ENCODE measurements at places on chromosomes 7 and 10.

- DNase-seq: no peak
These were observed 29.0 kb downstream of the VPS41 start for GRCh38 chr7:38880035-38880434.

- peak; percentile 86 for DNase-seq
These were observed 110.9 kb downstream of the SGMS1 start for GRCh38 chr10:50512743-50513416.

DNA sequence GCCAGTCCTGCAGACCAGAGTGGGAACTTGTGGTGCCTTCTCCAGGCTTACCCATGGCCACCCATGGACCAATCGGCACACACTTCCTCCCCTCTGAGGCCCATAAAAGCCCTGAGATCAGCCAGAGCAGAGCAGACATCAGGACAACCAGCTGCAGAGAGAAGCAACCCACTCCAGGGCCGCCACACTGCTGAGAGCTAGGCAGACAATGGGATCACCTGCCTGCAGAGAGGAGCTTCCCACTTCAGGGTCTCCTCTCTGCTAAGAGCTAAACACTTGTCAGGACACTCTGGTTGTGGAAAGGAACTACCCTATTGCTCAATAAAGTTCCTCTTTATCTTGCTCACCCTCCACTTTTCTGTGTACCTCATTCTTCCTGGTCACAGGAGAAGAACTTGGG lies 34.0 kb downstream of the C7orf25 start:
- no peak for DNase-seq

DNA sequence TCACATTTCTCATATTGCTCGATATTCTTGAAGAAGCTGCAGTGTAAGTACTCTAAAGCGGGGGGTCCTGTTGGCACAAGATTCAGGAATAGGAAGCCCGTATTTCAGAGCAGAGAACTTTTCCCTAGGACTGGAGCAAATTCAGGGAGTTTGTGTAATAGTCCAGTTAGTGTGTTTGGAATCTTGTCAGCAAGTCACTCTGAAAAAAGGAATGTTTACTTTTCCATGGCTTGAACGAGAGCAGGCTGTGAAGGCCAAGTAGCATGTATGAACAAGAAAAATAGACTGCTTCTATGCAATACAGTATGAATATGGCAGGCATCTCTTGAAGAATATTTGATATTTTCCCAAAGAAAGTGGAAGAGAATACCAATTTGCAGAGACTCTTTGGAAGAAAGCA lies 39.8 kb downstream of the CDC123 start:
- DNase-seq: no peak

DNA sequence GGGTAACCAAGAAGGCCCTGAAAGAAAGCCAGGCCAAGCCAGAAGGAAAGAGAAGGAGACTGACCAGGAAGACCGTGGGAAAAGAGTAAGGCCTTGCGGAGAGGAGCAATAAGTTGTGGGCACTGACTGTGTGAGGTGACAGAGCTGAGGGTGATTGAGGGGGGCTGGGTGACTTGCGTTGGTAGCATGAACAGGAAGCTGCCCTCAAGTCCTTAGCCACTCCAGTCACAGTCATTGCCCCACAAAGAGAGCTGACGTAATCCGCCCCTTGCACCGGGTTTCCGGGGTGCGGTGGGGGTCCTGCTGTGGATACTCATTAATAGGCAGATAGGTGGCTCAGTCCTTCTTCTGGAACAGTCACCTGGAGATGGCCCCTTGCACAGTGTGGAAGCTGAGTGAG lies 16.1 kb upstream of the DMBT1 start:
- DNase-seq: no peak

- DNase-seq: no peak
These were observed 162.1 kb downstream of the CHCHD3 start for GRCh38 chr7:132919771-132920170.

- no peak for DNase-seq
These were observed 48.6 kb upstream of the NANOS1 start for GRCh38 chr10:118980870-118981269.

DNA sequence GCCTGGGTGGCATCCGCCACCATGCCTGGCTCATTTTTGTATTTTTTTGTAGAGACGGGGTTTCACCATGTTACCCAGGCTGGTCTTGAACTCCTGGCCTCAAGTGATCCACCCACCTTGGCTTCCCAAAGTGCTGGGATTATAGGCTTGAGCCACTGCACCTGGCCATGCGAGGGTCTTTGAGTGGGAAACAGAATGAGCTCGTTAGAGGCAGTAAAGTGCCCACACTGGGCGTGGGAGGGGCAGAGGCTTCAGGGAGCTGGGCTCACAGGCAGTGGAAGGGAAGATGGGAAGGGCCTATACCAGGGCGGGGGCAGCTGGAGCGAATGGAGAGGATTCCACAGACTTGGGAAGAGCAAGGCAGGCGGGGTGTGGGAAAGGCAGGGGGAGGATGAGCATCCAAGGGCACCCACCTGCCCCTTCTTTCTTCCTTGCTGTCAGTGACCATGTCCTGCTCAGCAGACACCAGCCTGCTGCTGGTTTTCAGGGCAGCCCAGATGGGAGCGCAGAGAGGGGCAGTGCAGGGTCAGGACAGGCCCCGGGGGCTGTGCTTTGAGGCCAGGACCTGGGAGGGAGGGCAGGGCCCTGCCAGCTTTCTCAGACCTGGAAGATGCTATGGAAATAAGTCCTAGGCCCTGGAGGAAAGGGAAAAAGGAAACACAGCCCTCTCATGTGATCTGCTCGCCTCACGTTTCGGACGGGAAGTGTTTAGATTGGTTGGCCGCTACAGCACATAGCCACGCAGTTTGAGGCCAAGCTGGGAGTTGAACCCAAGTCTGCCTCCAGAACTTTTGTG lies 4.2 kb downstream of the FZD9 start:
- DNase-seq: no peak

GRCh38 chr7:105808703-105809590 lies 67.5 kb downstream of the ATXN7L1 start:
- peak; percentile 96 for DNase-seq

- DNase-seq: no peak
These were observed 26.2 kb downstream of the PWWP2B start for GRCh38 chr10:132422903-132423825.

GRCh38 chr10:99233000-99233688 lies 2.5 kb downstream of the HPSE2 start:
- no peak for DNase-seq

GRCh38 chr7:24214670-24215069 lies 69.3 kb upstream of the NPY start:
- no peak for DNase-seq

GRCh38 chr7:69896121-69896520 lies 297.8 kb downstream of the AUTS2 start:
- no peak for DNase-seq

DNA sequence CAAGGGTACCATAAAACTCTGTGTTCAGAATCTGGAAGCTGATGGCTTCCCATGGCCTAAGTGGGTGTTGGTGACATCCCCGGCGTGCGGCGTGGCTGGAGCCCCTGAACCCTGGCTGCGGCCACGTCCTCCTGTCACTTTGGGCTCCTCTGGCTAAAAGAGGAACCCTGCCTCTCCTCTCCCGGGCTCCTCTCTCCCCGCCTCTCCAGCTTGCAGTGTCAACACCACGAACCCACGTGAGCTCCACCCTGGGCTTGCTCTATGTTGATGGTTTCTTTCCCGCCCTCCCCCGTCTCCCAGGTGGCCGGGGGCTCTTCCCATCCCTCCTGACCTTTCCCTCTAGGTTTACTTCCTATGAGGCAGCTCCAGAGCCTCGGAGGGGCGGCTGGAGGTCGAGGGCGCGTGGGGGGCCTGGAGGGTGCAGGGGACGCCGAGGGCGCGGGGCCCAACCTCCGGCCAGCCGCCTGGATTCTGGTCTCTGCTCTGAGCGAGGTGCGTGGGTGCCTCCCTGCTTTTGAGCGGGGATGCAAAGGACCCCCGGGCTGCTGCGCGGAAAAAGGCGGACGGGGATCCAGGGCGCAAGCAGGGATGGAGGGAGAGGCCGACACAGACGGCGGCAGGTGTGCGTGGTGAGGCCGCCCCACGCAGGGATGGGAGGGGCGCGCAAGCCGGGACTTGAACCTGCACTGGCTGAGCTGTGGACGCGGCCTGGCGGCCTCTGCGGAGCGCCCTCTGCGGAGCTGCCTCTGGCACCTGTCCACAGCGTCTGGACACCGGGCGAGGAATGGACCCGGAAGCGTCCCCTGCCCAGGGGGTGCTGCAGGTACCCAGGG lies 115.5 kb upstream of the DIP2C start:
- no peak for DNase-seq

- DNase-seq: no peak
These were observed 92.9 kb downstream of the SMURF1 start for GRCh38 chr7:99050971-99051370.

- DNase-seq: no peak
These were observed 782.1 kb upstream of the LRRN3 start for GRCh38 chr7:110308791-110309190.

GRCh38 chr7:80619741-80620140 lies 18.7 kb upstream of the CD36 start:
- DNase-seq: no peak

GRCh38 chr10:48940958-48941357 lies 1.3 kb upstream of the LRRC18 start:
- DNase-seq: no peak

DNA sequence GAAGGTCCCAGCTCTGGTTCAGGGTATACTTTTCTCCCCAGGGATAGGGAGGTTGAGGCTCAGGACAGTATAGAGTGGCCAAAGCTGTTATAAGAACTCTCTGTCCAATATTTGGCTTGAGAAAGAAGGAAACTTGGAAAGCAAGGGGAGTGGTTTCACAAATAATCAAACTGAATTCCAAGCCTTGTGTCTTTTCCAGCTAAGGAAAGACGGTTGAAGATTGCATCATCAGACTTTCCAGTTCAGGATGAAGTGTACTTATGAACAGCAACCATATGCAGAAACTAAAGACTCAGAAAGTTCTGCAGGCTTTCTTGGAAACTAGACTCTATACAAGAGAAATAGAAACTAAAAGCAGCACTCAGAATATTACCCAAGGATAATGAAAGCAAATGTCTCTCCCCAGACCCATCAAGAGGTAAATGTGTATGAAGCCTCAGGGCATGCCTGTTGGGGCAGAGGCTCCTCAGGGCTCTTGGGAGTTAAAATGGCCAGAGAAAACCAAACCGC lies 46.4 kb downstream of the RAMP3 start:
- peak; percentile 48 for DNase-seq

DNA sequence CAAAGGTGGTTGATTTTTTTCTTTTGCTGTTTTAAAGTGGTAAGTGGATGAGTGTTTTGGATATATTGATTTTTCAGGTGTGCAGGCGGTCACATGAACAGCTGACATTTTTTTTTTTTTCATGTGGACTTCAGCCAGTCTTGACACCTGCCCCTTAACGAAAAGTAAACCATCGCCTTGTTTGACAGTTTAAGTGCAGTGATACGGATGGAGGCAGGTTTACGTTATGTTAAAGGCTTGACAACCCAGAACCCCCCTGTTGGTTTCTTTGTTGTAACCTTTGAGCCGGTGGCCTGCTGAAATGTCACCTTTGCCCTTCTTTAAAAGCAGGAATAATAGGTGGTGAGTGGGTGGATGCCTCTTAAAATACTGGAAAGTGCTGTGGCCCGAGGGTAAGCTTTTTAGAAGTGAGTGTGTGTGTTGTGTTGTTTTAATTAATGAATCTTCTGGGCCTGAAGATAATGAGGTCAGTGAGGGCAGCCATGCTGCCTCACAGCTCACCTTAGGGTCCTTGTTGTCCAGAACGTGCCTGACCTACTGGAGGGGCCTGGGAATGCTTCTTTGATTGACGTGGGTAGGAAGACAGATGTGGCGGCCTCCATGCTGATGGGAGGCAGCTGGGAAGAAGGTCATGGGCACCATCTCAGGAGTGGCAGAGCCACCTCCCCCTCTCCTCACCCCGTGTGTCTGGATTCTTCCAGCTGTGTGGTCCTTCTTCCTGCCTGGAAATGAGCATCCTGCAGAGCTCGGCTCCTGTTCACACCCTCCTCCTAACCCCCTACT lies 69.8 kb downstream of the TCF7L2 start:
- no peak for DNase-seq

- no peak for DNase-seq
These were observed 117.4 kb downstream of the RAB18 start for GRCh38 chr10:27621461-27621860.

DNA sequence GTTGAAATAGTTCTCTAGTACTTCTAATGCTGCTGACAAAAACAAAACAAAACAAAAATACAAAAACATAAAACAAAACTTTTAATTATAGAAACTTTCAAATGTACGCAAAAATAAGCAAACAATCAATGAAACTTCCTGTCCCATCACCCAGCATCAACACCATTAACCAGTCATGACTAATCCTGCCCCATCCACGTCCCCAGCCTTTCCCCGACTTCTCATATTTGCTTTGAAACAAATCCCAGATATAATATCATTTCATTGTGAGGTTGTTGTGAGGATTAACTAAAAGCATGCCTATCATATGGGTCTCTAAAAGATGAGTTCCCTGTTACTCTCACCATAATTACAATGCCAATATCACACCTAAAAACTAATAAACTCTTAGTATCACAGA lies 55.7 kb downstream of the CSTF2T start:
- no peak for DNase-seq

DNA sequence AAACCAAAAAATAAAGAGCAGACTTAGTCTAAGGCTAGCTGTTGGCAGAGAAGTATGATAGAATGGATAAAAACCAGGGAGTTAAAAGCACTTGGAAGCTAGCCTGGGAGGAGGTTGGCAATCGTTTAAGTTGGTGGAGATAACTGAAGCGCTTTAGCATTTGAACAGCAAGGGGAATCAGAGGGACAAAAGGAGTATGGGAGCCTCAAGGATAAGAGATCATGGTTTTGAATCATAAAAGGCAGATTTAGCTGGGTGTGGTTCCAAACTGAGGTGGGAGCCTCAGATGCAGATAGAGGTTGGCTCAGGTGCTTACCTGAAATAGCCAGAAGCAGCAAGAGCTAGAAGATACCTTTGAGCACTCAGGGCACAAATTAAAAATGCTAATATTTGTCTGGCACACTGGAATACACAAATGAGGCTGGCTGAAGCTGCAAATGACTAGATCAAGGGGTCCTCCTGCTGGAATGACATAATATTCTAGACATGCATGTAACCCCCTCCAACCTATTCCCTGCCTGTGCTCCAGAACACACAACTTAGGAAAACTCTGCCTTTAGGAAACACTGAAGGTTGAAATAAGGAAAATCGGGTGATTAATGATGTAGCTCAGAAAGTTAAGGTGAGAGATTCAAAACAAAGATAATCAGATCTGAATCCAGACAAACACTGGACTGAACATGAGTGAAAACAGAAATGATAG lies 372.3 kb upstream of the LRRN3 start:
- no peak for DNase-seq

DNA sequence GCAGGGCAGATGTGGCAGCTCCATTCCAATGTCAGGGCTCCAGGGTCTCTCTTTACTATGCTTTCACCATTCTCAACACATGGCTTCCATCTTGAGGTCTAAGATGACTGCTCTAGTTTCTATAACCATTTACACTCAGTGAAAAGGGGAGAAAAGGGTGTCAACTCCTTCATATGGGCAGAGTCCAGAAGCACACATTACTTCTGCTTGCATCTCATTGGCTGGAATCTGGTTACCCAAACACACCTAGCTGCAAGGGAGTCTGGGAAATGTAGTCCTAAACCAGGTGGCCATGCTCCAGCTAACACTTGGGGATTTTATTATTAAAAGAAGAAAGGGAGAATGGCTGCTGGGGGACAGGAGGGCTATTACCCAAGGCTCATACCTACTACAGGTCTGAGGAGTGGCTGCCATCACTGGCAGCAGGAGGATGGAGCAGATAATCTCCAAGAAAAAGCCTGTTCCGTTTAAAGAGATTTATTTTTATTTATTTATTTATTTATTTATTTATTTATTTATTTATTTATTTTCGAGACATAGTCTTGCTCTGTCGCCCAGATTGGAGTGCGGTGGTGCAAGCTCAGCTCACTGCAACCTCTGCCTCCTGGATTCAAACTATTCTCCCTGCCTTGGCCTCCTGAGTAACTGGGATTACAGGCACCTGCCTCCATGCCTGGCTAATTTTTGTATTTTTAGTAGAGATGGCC lies 29.1 kb upstream of the LBX1 start:
- peak; percentile 49 for DNase-seq
